HFFc6 (cell line): ENCODE measurements at places on chromosomes 1 and 21.

- DNase-seq: peak; percentile 44
Observed at GRCh38 chr1:102838016-102838415, 270.3 kb downstream of the COL11A1 start.

DNA sequence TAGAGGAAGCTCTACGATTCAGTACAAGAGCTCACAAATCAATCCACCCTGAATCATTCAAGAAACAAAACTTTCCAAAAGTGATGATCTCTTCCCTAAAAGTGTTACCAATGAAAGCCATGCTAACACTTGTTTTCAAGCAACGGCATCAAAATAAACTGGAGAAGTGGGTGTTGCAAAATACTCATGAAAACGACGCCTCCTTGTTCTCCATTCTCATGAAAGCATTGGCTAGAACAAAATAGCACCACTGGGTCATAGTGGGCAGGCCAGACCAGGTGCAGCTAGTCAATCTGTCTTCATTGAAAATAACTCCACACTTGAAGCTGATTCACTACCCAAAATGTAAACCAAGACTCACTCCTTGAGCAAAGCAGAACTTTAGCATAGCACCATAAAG lies 4.3 kb downstream of the TIAM1 start:
- no peak for DNase-seq

DNA sequence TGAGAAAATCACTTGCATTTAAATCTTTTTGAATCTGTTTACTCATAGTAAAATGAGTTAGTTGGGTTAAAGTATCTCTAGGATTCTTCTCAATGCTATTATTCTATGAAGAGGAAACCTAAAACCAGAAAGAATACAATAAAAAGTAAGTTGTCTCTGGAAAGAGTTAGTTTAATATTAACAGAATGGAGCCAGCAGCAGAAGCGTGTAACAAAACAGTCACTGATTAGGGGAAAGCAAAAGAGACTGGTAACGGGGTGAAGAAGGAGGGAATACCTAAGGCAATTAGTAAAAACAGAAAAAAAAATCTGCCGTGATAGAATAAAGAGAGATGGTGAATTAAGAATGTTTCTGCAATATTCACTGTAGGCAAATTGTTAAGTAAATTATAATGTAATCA lies 60.0 kb downstream of the NRDC start:
- no peak for DNase-seq

- DNase-seq: no peak
Observed at GRCh38 chr1:91744953-91745639, 140.9 kb downstream of the TGFBR3 start.

GRCh38 chr1:26138974-26139558 lies 19.8 kb upstream of the FAM110D start:
- no peak for DNase-seq

- no peak for DNase-seq
Observed at GRCh38 chr1:221283532-221283931, 404.3 kb downstream of the HLX start.

DNA sequence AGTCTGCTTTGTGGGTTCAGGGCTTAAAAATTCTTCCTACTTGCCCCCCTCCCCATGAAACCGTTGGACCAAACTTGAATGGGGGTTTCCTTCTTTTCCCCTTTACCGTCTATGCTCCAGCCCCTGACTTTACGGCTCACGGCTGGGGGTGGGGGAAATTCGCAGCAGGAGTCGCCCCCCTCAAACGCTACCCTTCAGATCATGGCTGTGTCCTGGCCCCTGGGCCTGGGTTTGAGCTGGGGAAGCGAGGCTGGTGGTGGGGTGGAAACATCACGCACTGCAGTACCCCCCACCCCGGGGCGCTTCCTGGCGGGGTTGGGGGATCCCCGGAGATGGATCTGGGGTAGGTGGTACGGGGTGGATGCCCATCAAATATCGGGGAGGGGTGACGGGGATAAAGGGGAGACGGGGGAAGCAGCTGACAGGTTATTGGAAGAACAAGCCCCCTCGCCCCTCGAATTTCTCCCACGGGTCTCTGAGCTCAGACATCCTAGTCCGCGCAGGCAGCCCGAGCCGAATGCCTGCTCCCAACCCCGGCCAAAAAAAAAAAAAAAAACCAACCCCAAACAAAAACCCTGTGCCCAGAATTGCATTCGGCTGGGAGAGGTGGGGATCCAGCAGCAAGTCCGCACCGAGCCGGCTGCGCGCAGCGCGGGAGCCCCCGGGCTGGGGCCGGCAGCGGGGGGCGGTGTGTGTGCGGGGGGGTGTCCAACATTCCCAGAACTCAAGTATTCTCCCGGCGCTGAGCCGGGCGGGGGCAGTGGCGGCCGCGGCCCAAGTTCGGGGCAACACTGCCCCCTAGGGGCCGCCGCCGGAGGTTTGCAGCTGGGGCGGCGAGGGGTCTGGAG lies 59.0 kb upstream of the ACOT11 start:
- DNase-seq: peak; percentile 33

DNA sequence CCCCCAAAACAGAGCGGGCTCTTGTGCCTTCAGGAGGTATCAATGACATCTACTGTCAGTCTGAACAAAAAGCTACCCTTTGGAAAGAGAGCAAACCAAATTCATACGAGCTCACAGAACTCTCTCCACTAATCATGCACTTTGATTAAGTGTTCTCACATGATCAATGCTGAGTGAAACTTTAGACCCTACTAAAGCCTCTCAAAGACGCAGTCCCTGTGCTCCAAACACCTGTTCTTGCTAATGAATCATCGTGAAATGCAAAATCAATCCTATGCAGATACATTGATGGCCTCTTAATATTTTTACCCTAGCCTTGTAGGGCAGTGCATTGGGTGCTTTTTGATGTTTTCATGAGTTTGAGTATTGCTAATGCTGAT lies 113.4 kb downstream of the ZBTB18 start:
- DNase-seq: no peak
